PC-9 (cell line): ENCODE measurements at places on chromosomes 6 and 20. TPM values are rescaled to one million over a fixed set of nuclear protein-coding genes. Genes with fewer than 3 reads are reported as not detected.

BPIFA1 gene
- total RNA-seq, result not detected in 2 replicates

NHSL1 gene
- 17.5 and 17.8 TPM in 2 replicates for total RNA-seq

MEI4 gene
- total RNA-seq, result not detected in 2 replicates

ANGPT4 gene
- not detected in 2 replicates for total RNA-seq

CEP57L1 gene
- total RNA-seq, result 17.2 and 18.3 TPM in 2 replicates

MYL9 gene
- 13.3 and 25.3 TPM in 2 replicates for total RNA-seq

TMEM217 gene
- 4.9 and 5.3 TPM in 2 replicates for total RNA-seq
